AG10803 (cell line): ENCODE measurements at places on chromosomes 4 and X.
A peak's percentile ranks its signal among the peaks of the same experiment; 100 is the strongest.

DNA sequence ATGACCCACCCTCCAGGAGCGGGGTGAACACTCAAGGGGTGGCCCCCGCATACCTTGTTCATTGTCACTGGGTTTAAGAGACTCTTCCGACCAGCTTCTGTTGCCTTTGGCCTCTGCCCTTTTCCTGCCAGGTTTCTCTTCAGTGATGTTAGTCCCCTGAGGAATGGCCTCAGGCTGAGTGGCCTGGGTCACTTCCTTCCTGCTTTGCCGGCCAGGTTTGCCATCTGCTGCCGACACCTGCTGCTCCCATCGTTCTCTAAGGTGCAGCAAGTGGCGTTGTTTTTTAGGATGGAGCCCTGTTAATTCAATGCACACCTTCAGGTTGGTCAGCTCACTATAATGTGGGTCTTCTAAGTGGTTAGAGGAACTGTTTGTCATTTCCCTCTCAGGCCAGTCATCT, 34.2 kb downstream of the BCOR start:
- DNase-seq, result no peak

DNA sequence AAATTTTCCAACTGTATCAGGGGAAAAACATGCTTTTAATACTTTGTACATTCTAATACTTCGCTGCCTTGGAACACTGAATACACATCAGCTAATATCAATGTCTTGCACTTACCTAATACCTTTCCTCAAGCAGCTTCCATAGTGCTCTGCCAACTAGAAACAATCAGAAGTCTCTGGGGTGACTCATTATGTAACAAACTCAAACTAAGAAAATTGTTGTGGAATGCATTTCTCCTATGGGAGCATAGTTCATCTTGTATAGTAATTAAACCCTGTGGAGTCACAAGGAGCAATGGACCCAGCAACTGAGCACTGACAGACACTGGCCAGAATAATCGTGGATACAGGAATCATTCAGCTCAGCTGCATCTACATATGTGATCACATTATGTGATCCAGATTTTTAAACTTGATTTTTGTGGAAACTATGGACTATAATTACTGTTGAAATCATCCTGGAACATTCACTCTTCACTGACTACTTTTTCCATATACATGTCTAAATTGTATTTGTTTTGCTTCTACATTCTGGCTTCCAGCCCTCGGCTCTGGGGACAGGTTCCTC, 496.9 kb downstream of the TMA16 start:
- no peak for DNase-seq

DNA sequence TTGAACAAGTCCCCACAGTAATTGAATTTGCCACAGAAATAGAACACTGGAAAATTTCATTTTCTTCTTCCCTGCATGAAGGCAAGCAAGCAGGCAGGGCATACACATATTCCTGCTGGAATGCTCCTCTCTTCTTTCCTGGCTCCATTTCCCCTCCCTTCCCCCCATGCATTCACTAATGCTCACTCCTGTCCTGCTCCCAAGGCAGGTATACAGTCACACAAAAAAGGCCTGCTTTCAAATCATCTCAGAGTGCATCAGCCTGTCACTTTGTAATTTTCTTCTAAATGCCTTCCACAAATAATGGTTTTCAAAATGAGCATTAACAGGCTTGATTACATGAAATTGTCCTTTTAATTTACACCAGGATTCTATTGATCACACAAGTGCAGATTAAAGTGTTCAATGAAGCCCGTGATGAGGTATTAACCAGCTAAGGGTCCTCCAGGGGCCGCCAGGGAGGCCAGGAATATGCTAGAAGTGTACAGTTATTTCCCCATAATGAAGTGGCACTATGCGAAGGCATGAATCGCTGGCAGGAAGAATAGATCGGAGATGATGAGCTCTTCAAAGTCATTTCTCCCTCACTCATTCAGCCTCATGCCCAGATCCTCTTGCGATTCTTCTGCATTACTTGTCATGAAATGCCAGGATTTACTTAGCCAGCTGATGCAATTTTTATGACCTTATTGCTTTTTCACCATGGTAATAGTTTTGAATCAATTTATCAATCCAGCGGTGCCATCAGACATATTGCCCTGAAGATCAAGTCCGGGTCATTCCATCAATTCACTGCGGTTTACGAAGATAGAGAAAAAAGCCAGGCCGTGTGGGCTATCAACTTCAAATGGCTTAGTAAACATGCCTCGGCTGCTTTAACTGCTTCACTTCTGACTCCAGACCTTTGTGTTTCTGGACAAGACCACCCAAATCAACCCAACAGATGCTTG, 243.5 kb downstream of the GPAT3 start:
- no peak for DNase-seq

DNA sequence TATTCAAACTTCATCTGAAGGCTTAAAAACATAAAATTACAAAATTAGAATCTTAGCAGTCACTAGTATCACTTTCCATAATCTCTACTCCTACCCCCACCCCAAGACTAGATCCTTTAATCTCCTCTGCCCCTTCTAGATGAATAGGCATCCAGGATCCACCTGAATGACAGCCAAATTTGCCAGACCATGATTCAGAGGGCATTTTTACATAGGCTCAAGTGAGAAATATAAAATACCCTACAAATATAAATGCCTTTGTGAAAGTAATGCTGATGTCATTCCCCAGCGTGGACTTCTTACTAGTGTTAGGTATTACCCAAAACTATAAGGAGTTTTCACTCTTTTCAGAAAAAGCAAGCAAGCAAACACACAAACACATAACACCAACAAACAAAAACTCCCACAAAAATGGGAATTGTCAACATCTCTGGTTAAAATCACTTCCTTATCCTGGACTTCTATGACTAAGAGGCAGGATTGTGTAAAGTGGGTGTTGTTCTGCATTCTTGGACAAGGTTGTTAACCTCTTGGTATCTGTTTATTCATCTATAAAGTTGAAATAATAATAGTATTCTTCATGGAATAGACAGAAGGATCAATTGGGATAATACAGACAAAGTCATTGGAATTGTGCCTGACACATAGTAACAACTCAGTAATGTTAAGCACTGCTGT, 51.3 kb upstream of the TMPRSS11F start:
- DNase-seq, result peak; percentile 7

GRCh38 chr4:86508436-86508835, 85.7 kb upstream of the PTPN13 start:
- DNase-seq, result peak; percentile 80

GRCh38 chr4:151304755-151305154, 20.6 kb downstream of the SH3D19 start:
- DNase-seq, result no peak

GRCh38 chr4:140048419-140048995, 105.5 kb downstream of the MAML3 start:
- no peak for DNase-seq
